Foreskin keratinocyte (primary cell): ENCODE measurements at places on chromosomes 4 and X. TPM values are rescaled to one million over a fixed set of nuclear protein-coding genes. Genes with fewer than 3 reads are reported as not detected.

GRCh38 chr4:86921608-86922252 lies 13.1 kb upstream of the AFF1 start:
- DNase-seq: peak; percentile 82

- DNase-seq: no peak
Measured at GRCh38 chr4:1895971-1896657, 24.9 kb downstream of the NSD2 start.

GRCh38 chrX:134670134-134670924 lies 12.1 kb upstream of the PLAC1 start:
- peak; percentile 77 for DNase-seq

DNA sequence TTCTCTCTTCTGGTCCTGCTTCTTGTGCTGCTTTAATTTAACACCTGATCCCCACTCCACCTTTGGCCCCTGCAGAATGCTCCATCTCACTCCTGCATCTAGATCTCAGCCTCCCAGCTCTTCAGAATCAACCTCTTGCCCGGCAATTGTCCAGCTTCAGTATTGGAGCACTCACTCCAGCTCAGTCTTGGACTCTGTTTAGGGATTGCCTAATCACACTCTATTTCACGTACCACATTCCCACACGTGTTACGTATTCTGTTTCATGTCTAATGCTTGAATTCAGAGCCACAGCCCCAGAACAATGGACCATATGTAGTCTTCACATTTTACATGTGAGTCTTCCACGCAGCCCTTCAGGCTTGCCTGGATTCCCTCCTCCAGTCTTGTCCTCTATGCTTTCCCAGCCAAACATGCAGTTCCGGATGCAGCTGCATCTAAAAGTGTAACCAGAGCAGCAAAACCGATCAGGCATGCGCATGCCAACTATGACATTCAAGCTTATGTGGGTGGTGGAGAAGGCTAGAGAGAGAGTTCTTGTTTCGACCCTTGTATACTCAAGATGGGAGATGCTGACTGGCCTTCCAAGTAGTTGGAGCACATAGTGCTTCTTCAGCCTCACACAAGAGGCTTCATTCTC lies 105.2 kb upstream of the FAM9A start:
- DNase-seq: no peak

DNA sequence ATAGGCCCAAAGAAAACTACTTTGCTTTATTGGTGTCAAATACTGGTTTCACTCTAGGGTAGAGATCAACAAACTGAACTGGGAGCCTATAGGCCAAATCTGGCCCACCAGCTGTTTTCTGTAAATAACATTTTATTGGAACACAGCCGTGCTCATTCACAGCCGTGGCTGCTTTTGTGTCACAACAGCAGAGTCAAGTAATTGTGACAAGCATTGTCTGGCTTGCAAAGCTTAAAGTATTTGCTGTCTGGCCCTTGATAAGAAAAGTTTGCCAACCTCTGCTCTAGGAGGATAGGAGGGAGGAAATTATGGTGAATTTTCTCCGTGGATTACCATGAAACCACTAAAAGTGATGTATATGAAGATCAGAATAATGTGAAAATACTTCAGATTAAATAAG lies 53.4 kb downstream of the GPAT3 start:
- DNase-seq: no peak

DNA sequence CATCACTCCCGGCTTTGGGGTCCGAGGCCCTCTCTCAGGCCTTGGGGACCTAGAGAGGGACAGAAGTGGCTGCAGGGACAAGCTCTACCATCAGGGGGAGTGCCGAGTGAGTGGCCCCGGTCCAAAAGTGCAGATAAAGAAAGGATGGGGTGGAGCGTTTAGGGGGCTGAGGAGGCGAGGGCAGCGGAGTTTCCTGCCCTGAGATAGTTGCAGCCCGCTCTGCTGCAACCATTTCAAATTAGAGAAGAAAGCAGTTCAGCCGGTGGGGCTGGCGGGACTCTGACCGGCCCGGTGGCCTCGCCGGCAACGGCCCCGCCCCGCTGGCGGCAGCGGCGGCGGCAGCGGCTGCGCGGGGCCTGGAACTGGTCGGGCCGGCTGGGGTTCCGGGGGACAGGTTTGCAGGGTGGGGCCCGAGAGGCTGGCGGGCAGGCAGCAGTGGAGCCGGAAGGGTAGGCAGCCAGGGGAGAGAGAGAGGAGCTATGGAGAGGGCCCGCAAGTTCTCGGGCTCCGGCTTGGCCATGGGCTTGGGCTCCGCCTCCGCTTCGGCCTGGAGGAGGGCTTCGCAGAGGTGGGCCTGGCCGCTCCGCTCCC lies 7.6 kb downstream of the DLG3 start:
- DNase-seq: no peak

- DNase-seq: no peak
Measured at GRCh38 chr4:87851332-87851731, 18.6 kb downstream of the MEPE start.

DNA sequence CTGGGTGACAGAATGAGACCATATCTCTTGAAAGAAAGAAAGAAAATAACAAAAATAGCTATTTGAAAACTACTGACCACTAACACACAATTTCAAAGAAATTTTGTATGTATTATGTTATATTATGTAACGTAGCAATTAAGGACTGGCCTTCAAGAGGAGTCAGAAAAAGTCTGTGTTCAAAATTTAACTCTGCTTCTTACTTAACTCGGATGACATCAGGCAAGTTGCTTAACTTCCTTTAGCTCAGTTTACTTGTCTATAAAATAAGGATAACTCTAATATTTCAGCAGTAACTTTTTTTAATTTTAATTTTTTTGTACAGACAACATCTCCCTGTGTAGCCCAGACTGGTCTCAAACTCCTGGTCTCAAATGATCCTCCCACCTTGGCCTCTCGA lies 14.6 kb upstream of the PRSS12 start:
- no peak for DNase-seq

GRCh38 chr4:110503270-110504083 lies 27.5 kb downstream of the ENPEP start:
- no peak for DNase-seq

DNA sequence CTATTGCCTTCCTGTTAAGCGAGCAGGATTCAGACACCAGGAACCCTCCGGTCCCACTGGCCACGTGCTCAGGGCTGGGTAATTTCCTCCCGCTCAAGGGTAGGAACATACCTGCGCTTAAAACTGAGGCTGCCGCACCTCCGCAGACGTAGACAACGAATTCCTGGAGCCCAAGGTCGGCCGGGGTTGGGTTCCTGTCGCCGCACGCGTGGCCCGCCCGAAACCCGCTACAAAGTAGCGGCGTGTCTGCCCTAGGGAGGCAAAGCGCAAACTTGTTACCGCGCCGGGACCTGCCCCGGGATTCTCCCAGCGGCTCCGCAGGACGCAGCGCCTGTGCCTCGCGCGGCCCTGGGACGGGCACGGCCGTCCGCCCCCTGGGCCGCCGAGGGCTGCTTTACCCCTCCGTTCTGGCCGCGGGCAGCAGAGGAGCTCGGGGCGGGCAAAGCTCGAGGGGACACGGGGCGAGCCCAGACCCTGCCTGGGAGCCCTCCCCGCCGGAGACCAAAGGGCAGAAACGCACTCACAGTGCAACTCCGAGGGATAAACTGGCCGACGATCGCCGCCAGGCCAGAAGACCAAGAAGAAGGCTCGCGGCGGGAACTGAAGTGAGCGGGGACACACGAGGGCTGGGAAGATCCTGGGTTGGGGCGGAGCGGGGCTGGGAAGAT lies at the start of gene ERVMER34-1:
ERVMER34-1 (minus strand) TSS at position 607 of the 668 bp plus-strand sequence. CDS start 5,905 bp downstream, outside the sequence.
- DNase-seq: peak; percentile 25

DNA sequence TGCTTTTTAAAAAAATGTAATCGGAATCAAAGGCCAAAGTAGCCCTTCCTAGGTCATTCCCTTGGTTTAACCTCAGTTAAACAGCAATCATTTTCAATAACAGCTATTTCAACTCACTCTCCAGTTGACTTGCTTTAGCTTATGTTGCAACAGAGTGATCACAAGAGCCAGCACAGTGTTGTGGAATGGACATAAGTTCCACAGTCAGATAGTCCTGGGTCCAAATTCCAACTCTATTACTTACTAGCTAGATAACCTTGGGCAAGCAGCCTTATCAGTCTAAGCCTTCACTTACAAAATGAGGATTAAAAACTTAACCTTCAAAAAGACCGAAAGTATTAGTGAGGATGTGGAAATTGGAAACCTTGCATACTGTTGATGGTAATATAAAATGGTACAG lies 9.2 kb upstream of the GPC3 start:
- no peak for DNase-seq

- no peak for DNase-seq
Measured at GRCh38 chrX:107135965-107136307, 17.3 kb upstream of the RBM41 start.

GRCh38 chr4:142248946-142249345 lies 597.2 kb downstream of the INPP4B start:
- peak; percentile 64 for DNase-seq

DNA sequence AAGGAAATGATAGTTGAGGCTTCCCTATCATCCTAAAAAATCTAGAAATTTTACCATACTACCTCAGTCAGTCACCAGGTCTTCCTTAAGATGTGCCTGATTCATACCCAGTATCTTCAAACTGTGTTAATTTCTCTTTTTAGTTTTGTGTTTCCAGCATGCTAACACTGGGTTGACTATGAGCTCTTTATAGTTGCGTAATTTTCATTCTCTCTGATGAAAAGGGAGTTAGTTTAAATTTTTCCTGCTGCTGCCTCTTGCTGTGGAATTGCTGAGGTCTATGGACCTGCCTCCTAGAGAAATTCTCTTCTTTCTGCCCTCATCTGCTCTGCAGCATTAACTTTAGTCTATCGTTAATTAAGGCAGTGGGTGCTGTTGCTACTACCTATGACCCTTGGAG lies 66.6 kb downstream of the BANK1 start:
- no peak for DNase-seq

The FSTL5 gene
- total RNA-seq: not detected in 2 replicates

The KLHL4 gene
- total RNA-seq: not detected in 2 replicates

The PLS3 gene
- total RNA-seq: 292 and 305 TPM in 2 replicates

The NDUFB11 gene
- 84.7 and 94.3 TPM in 2 replicates for total RNA-seq

The CDKL5 gene
- total RNA-seq: 2.7 and 3.2 TPM in 2 replicates

The RNF150 gene
- total RNA-seq: 0.07 TPM in 1 of 2 replicates, not detected in the other

The MXRA5 gene
- total RNA-seq: 5.5 and 7.9 TPM in 2 replicates

The TMPRSS11F gene
- 0.04 and 0.10 TPM in 2 replicates for total RNA-seq

The FOXP3 gene
- total RNA-seq: 0.11 and 0.14 TPM in 2 replicates

The GYG2 gene
- total RNA-seq: 0.04 TPM in 1 of 2 replicates, not detected in the other

The BRS3 gene
- not detected in 2 replicates for total RNA-seq

The SULT1B1 gene
- total RNA-seq: 0.07 and 2.5 TPM in 2 replicates

The UGT2A1 gene
- not detected in 2 replicates for total RNA-seq

The FABP2 gene
- total RNA-seq: not detected in 2 replicates
